ENCODE measurements at places on chromosomes 2 and 18.
A peak's percentile ranks its signal among the peaks of the same experiment; 100 is the strongest.

DNA sequence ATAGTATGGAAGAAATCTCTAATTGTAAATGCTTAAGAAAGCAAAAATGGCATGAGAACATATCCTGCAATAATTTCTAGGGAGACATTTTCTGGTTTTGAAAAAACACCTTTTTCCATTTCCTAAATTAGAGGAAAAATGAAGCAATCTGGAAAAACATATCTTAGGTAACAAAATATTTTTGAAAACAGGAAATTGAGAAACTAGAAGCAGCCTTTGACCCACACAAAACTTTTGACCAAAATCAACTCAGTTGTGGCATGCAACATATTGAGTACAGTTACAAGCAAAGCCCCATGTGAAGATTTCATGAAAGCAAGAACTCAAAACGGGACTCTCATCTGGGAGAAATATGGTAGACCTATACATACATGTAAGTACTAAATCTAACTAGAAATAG, 28.6 kb upstream of the CHAC2 start:
- DNase-seq, result peak; percentile 7

- DNase-seq, result no peak
Observed at GRCh38 chr18:9856092-9856491, 29.7 kb upstream of the TXNDC2 start.

DNA sequence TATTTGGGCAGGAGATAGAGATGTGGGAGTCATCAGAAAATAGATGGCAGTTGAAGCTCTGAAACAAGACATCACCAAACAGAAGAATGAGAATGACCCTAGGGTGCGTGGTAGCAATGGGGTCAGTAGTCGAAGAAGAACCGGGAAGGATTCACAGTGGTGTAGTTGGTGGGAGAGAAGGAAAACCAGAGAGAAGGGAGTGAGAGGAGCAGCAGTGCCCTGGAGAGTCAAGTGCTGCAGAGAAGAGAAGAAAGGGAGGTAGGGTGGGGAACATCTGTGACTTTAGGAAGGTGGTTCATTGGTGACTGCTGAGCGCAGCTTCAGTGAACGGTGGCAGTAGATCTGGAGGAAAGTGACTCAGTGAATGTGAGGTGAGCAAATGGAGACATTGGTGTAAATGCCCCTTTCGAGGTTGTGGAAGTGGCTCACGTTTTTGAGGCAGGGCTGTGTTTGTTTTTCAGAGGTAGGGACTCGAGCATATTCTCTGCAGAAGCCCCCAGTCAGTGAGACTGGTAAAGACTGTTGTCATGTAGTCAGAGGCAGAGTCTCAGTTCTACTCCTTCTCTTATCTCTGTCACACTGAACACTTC, 36.4 kb downstream of the CDC42EP3 start:
- no peak for DNase-seq

GRCh38 chr2:16932826-16933225, 267.2 kb upstream of the CYRIA start:
- DNase-seq, result no peak

DNA sequence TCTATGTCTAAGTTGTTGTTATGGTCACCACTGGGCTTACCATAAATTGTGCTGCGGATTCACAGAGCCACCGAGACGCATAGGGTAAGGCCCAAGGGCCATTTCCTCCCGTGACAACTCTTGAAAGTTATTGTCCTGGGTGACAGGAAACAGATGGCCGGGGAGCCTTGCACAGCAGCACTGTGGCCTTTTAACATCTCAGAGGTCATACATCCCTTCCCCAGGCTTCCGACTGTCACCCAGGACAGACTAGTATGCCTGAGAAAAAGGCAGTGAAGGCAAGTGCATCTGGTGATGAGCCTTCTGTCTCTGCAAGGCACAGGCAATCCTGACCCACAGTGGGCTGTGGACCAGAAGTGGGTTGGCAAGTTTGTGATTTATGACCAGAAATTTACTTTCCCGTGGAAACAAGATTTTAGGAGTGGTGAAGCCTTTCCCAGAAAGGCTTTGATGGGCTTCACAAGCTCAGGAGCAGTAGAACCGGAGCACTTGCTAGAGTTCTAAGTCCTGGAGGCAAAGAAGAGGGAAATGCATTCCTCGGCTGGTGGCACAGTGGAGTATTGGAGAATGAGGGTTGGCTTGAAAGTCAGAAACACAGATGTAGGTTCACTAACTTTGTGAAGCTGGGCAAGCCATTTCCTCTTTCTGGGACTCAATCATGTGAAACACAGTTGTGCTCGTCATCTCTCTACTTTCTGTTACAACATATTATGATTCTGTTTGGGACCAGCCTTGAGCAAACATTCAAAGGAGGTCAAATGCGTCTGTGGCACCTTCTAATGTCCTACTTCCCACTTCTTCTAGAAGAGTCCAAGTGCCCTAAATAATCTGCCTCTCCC, 2.0 kb upstream of the CAPN14 start:
- DNase-seq, result peak; percentile 71

- DNase-seq, result no peak
Observed at GRCh38 chr2:20231598-20232026, 6.7 kb upstream of the SDC1 start.

GRCh38 chr2:75390169-75390568, 170.6 kb downstream of the EVA1A start:
- DNase-seq, result no peak

DNA sequence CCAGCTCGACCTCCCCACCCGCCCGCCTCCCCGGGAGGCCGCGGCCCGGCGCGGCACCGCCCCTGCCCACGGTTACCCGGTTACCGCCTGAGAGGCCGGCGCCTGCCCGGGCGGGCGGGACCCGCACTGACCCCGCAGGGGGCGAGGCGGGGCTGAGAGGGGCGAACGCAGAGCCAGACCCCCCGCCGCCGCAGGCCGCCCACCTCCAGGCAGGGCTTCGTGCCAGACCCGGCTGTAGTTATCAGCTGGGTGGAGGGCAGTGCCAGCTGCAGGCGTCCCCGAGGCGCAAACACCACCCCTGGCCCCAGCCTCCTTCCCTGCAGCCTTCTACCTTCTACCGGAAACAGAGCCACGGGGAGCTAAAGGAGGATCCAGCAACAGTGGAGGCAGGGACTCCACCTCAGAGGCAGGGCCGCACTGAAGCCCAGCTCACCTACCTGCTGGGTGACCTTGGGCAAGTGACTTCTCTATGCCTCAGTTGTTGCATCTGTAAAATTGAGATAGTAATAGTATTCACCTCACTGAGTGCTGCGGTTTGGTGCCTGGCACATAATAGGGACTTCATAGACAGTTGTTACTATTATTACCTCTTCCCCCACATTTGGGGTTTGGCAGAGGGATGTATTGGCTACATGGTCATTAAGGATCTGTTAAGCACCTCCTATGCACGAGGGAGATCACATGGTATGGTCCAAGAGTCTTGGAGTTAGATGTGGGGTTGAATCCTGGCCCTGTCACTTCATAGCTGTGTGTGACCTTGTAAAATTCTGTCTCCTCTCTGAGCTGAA, 231.6 kb upstream of the SMAD2 start:
- DNase-seq, result peak; percentile 54

- peak; percentile 66 for DNase-seq
Observed at GRCh38 chr2:84865181-84865783, 15.6 kb downstream of the TRABD2A start.

GRCh38 chr2:219460424-219460926, 25.8 kb downstream of the SPEG start:
- DNase-seq, result peak; percentile 25

DNA sequence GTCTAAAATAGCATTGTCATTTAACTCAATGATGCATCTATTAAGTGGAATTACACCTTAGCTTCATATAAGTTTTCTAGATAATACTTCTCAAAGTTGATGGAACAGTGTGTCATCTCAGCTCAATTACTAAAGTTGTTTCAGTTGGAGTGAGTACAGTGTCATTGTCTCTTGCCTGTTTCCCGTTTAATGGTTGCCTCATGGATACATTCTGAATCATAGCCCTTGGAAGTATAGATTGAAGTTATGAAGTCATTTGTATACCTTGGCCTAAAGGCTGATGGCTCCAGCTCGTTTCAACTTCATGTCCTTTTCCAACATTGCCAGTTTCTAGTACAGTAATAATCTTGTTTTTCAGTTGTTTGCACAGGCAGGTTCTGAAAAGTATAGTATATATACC, 130.5 kb upstream of the NOSTRIN start:
- no peak for DNase-seq

DNA sequence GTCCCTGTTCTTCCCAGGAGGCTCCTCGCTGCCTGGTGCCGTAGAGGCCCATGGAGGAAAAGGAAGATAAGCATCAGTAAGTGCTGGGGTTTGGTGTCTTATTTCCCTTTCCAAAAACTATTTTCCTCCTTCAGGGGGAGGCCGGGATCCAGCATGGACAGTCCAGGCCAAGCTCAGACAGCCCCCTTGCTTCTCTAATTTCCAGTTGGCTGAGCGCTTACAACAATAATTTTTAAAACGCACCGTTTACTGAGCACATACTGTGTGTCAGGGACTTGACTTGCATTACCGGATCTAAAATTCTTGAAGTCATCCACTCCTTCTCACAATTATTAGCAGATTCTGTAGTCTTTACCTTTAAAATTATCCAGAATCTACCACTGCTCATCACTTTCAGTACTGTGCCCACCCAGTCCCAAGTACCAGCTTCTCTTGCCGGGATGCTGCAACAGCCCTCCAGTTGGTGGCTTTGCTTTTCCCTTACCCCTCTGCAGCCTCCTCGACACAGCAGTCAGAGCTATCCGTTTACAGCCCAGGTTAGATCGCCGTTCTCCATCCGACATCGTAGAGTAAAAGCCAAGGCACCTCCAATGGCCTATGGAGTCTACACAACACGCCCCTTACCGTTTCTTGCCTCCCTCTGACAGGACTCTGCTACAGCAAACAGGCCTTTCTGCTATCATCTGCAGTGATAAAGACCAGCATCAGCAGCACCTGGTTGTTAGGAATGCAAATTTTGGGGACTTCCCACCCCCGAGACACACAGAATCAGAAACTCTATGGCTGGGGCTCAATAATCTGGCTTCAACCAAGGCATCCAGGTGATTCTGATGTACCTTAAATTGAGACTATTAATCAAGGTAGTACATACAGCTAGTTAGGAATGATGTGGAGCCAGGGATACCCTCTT, 75.2 kb upstream of the TSPYL6 start:
- DNase-seq, result no peak

DNA sequence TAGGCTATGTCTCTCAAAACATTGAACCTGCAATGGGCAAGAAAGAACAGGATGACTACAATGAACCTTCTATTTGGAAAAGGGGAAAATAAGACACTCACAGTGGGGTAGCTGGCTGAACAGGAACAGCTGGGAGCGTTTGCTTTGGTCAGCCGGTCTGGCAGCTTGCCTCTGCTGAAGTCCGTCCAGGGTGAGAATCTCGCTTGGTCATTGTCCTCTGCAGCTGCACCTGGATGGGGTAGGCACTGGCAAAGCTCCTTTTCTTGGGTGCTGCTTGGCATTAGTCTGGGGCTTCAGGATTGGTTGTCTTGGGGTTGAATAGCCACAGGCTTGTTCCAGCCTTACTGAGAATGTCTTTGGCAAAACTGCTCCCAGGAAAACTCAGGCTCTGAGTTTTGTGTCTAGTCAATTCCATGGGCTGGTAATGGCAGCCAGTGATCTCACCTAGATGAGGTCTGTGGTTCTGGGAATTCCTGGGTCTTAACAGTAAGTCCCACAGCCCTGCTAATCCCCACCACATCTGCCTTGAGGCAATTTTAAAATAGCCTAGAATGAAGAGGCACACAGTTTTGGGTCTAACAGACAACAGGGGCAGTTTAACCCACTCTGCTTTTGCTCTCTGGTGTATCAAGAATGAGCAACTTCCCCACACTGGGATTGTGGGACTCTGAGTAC, 13.4 kb downstream of the NEDD4L start:
- no peak for DNase-seq

Data from hematopoietic multipotent progenitor cell treated with erythropoietin and hydrocortisone succinate and interleukin-3 and kit ligand, for 4 days (in vitro differentiated cells).